ENCODE measurements at places on chromosomes 11 and 22. TPM values are rescaled to one million over a fixed set of nuclear protein-coding genes. Genes with fewer than 3 reads are reported as not detected.

The UCP3 gene
- 0.16 TPM for total RNA-seq

The RAC2 gene
- total RNA-seq, result 104 TPM

The WT1 gene
- total RNA-seq, result 13.4 TPM

The ILK gene
- total RNA-seq, result 183 TPM

The IL18 gene
- 54.5 TPM for total RNA-seq

The NXPE2 gene
- not detected for total RNA-seq

The VSIG10L2 gene
- total RNA-seq, result not detected

The OR52A1 gene
- total RNA-seq, result not detected

The OR8K1 gene
- total RNA-seq, result not detected

The FAM111B gene
- total RNA-seq, result 0.63 TPM

Measured in mesangial cell (primary cell).